ENCODE measurements at places on chromosomes 7 and 10.

GRCh38 chr7:44099669-44100068 is 4.5 kb upstream of the AEBP1 start:
- no peak for DNase-seq

DNA sequence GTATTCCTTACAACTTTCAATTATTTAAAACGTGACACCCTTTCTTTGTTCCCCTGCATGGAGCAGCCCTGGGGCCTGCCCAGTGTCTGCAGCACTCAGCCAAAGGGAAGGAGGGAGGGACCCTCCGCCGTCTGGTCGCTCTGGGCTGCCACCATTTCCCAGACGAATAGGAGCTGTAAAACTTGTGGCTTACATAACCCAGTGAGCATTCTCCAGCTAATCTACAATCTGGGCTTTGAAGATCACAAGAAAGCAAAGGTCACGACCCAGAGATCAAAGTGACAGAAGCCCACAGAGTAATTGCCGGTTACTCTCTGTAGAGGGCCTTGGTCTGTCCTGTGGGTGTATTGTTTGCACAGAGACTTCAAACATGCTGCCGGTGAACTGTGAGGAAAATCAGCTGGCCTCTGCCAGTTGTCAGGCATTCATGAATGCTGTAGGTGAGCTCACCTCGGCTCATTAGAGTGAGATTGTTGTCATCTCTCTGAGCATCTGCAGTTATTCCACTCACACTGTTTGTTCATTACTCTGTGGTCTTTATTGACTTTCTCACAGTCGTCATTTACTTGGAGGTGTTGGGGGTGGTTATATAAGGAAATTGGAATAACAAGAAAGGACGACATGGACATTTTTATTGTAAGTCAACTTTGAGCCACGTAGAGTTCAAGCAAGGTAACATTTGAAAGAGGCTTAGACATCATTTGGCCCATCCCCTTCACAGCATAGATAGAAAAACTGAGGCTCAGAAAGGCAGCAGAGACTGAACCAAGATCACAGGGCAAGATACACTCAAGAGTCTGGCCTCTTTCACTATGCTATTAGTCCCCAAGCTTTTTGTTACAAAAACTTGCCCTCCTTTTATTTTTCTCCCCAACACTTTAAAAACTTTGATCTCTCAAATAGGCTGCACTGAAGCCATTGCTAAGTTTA is 619.8 kb downstream of the LRMDA start:
- no peak for DNase-seq

DNA sequence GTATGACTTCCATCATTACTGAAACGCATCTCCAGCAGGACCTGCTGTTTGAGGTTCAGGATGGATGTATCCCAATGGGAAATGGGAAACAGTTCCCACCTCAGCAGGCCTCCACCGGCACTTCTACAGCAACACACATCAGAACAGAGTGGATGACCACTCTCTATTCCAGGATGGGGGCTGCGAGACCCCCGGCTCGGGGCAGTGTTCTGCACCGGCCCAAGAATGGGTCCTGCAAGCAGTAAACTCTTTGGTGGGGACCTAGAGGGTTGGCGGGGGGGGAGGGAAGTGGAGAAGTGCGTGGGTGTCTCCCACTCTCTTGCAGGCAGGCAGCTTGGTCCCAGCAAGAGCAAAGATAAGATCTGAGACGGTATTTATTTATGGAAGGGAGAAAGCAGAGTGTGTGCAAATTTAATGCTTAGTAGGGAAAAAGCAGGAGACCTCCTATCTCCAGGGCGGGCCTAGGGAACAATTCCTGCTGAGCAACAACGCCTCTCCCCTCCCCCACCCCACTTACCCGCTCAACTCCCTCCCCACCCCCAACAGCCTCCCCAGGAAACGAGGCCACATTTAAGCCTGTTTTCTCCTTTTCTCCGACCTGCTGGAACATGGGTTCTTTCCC is 4.0 kb downstream of the SFMBT2 start:
- DNase-seq, result no peak

DNA sequence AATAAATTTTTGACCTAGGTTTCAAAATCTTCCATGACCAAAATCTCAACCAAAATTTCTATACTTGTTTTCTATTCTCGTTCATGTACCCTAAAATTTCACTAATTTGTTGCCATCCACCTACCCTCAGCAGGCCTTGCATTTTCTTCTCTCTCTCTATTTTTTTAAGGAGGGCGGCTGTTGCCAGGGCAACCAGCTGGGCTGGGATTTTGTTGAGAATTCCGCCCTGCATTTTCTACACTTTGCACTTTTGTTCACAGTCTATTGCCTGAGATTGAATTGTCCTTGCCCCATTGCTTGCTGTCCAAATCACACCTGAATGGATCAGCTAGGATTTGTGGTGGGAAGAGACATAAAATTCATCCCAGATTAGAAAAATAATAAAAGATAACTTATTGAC is 657.5 kb upstream of the NRP1 start:
- no peak for DNase-seq

DNA sequence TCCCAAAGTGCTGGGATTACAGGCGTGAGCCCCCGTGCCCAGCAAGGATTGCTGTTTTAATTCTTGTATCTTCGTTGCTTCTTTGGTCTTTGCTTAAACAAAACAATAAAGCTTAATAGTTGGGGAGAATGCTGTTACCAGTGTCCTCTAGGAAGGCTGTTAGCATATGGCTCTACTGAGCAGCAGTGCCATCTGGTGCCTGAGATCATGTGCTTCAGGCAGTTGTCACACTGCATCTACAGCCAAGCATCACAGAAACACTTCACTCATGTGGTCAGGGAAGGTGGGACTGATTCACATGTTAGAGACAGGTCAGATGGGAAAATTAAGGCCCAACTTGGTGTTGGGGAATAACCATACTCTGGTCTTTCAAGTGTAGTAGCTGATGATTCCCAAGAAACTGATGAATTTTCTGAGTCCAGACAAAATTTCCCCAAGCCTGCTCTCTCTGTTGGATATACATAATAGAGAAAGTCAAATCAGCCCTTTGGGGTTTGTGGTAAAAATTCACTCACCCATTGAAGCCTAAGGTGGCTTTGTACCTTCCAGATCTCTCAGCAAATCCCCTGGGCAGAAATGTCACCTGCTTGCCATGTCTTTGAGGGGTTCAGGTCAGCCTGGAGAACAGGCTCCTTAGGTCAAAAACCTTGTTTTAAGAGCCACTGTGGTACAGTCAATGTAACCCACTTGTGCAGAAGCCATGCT is 28.4 kb downstream of the UBE2D4 start:
- peak; percentile 74 for DNase-seq

DNA sequence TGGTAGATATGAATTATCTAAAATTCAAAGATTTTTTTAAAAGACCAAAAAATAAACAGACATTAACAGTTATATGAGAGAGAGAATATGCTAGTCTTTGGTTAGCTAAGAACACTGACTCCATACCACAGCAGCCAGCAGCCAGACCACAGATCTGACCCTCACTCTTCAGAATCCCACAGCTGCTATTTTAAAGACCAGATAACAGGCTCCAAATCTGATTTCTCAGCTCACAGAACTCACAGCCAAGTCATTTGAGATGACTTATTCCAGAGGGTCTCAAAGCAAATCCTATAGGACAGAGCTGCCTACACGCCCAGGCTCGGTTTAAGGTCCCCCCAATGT is 20.4 kb downstream of the NUDCD3 start:
- DNase-seq, result no peak

DNA sequence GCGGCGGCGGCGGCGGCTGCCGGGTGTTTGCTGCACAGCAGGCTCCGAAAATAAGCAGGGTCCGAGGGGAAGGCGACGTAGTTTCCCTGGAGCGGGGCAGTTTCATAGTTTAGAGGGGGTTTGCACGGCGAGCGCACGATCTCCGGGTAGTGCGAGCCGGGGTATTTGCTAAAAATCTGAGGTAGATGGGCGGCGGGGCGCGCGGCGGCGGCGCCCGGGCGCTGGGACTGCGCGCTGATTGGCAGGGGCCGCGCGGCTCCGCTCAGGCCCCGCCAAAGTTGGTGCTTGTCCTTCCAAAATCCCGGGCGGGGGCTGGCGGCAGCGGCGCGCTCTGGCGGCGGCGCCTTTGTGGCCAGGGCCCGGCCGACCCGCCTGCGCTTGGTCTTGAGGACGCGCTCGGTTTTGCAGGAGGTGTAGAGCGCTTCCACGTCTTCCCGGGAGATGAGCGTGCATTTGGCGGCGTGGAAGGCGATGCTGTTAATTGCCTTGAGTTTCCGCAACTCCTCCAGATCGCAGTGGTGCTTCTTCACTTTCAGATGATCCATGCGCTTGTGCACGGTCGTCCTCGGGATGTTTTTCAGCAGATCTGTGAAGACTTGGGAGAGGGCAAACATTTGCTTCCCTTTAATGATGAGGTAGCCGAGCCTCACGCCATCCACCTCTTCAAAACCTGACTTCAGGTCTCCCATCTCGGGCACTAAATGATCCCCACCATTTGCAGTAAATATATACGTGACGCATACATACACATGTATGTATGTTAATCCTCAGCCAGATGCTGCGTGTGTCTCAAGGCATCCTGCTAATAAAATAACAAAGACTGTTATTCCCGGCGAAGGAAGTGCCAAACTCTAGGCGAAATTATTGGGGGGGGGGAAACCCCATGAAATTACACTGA is 8.1 kb downstream of the SKIDA1 start:
- DNase-seq, result peak; percentile 79

GRCh38 chr10:14114791-14115190 is 215.9 kb downstream of the FRMD4A start:
- no peak for DNase-seq

DNA sequence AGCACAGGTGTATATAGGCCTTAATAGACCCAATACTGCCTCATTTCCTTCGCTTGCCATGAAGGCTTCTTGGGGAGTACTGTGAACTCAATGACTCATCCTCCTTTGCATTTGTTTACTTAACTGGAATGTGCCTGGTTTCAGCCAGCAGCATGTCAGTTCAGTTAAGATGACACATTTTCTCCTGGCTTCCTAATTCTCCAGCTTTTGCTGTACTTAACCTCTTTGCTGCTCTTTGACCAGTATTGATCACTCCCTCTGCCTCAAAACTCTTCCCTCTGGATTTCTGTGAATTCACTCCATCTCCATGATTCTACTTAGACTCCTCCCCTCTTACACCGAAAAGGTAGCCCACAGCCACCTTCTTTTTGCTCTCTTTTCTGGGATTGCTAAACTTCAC is 135.7 kb downstream of the MAGI2 start:
- peak; percentile 45 for DNase-seq

DNA sequence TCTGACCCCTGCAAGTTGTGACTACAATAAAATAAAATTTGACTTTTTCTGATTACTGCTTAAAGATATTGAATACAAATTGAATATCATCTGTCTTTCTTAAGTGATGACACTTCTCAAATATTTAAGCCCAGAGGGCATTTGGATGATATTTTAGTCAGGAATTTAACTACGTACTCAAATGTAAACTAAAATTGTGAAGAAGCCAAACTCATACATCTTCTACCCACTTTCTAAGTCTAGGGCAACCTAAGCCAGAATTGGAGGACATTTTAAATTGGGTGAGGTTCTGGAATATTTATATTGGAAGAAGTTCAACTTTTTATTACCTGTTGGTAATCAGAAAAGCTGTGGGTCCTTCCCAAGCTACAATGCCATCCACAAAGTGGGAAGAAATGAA is 149.1 kb upstream of the WDR11 start:
- no peak for DNase-seq

DNA sequence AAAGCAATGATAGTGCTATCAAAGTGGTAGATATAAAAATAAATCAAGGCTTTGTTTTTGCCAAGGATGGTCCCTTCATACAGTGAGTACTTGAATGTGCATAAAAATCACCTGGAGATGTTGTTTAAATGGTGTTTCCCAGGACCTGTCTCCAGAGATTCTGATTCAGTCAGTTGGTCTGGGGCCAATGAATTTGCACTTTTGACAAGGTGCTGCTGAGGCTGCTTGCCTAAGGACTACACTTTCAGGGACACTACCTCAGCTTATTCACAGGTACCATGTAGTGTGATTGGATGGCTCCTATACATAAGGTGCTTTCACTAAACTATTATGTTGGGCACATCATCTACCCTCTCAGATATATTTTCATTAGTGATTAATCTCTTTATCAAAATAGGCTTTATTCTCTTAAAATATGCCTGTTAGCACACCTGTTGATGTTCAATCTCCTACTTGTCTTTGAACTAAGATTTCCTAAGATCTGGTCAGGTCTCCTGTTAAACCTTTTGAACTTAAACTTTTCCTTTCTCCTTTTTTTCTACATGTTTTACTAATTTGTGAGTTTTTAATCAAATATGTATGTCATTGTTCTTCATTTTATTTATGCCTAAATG is 24.3 kb downstream of the CAPZA2 start:
- no peak for DNase-seq

GRCh38 chr10:96495544-96495943 is 18.2 kb downstream of the TLL2 start:
- DNase-seq, result no peak

DNA sequence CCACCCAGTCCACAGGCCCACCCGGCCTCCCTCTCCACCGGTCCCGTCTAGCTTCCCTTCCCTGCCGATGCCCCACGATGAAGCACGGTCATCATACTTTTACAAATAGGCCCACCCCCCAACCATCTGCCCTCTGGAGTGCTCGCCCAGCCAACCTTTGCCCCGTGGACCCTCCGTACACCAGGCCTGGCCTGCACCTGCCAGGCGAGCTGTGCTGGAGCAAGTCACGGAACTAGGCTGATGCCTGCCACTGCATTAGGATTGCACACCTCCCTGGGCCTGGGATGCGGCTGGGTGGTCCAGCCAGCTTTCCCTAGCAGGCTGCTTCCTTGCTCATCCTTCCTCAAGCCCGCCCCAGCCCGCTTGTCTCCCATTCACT is 44.7 kb downstream of the PPIF start:
- DNase-seq, result no peak

- DNase-seq, result no peak
Observed at GRCh38 chr10:7159517-7159916, 251.3 kb downstream of the SFMBT2 start.

- no peak for DNase-seq
Observed at GRCh38 chr10:43036481-43037428, 40.1 kb upstream of the RET start.

All from H9 (cell line).